ENCODE measurements at places on chromosomes 13 and 19.

GRCh38 chr13:50449465-50449864 lies 394.0 kb downstream of the DLEU7 start:
- H3K27me3 ChIP-seq, result no peaks in the 10 kb centered on the region
- DNase-seq, result no peak
- H3K27ac ChIP-seq, result no peak overlapping the region
- H3K4me3 ChIP-seq, result no peak overlapping the region
- no peaks in the 10 kb centered on the region for H3K4me1 ChIP-seq

DNA sequence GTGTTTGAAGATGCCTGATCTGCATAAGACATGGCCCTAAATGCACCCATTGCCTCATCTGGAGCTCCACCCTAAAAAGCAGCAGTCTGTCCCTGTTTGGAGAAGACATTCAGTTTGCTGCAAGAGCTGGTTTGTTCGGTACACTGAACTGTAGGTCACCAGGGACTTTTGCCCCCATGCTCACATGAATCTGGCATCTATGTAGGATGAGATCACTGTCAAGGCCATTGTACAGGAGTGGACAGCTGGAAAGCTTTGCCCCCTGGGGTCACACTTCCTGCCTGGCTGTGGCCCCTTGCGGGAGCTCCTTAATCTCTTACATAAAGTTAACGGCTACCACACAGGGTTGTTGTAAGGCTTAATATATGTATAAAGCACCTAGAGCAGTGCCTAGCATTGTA lies 73.0 kb downstream of the IPO5 start:
- H3K27me3 ChIP-seq, result no peaks in the 10 kb centered on the region
- DNase-seq, result peak; percentile 63
- peaks cover 8% of the 10 kb centered on the region for H3K36me3 ChIP-seq
- peak overlapping the region; percentile 20 for H3K27ac ChIP-seq
- H3K4me3 ChIP-seq, result no peak overlapping the region

DNA sequence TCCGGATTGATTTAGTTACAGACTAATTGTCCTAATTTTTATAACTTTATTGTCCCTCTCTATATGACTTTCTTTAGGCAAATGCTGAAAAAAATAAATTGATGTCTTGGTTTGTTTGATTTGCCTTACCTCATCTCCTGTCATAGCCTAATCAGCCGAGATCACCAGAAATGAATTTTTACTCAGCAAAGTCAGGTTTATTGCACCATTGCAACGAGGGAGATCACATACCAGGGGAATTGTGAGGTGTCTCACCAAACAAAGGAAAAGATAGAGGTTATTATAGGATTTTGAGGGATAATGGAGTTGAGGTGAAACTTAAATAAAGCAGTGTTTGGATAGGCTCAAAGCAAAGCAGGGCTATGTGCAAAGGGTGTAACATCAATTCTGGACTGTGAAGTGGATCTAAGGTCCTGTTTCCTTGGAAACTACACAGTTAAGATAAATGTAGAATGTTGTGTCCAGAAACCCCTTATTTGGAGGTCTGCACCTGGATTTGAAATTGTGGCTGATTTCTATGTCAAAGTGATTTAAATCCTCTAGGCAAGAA lies 372.6 kb downstream of the OXGR1 start:
- no peaks in the 10 kb centered on the region for H3K36me3 ChIP-seq
- H3K4me3 ChIP-seq, result no peak overlapping the region
- DNase-seq, result no peak
- H3K4me1 ChIP-seq, result no peaks in the 10 kb centered on the region
- H3K27me3 ChIP-seq, result no peaks in the 10 kb centered on the region

DNA sequence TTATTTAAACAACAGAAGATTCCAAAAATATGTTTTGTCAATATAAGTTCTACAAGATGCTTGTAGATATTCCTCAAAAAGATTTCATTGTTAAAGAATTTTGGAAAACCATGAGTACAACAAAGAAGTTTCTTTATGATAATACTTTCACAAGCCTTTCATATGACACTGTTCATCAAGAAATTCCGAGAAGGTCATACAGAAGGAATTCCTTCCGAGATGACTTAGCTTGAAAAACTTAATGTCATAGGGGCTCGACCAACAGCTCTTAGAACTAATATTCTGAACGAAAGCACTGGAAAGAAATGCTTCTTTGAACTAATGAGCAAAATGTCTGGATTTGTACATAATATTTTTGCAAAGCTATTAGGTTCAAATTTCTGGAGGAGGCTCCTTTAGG lies 403.4 kb downstream of the KLF5 start:
- H3K27me3 ChIP-seq, result no peaks in the 10 kb centered on the region
- no peaks in the 10 kb centered on the region for H3K4me1 ChIP-seq
- DNase-seq, result no peak
- H3K4me3 ChIP-seq, result no peak overlapping the region

DNA sequence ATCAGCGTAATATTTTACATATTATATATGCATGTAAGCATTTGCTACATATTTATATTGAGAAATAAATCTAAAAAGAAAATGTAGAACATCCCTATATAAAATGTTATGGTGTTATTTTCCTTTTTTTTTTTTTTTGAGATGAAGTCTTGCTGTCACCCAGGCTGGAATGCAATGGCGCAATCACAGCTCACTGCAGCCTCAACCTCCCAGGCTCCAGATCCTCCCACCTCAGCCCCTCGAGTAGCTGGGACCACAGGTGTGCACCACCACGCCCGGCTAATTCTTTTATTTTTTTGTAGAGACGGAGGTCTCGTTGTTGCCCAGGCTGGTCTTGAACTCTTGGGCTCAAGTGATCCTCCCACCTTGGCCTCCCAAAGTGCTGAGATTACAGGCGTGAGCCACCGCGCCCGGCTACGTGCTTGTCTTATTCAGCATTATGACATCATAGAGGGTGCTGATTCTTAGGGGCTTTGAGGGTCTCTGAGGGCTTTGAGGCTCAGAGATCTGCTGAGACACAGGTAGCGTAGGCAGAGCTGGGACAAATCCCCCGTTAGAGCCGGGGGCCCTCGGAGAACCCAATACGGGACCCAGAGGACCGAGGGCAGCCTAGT lies 101.9 kb downstream of the GADD45B start:
- no peaks in the 10 kb centered on the region for H3K27me3 ChIP-seq
- H3K4me3 ChIP-seq, result no peak overlapping the region
- peak overlapping the region; percentile 91 for H3K27ac ChIP-seq
- H3K4me1 ChIP-seq, result no peaks in the 10 kb centered on the region
